ENCODE measurements at places on chromosomes 2 and 18.

GRCh38 chr18:22109535-22109934, 59.9 kb upstream of the GATA6 start:
- DNase-seq, result no peak

GRCh38 chr18:59779979-59780378, 82.8 kb upstream of the CCBE1 start:
- no peak for DNase-seq

DNA sequence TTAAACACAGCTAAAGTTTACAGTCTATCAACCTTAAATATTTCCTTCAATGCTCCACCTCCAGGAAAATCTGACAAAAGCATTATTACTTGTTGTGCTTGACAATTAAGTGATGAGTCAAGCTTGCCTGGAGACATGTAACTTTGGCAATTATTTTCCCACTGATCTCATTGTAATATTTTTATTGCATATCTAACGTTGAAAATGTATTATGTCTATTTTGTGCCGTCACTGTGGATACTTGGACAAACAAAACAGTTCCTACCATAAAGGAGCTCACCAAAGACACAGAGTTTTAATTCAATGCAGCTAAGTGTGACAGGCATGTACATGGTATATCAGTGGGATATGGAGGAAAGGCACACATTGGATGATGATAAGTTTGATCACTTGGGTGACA, 24.7 kb downstream of the RNF103 start:
- no peak for DNase-seq

- DNase-seq, result no peak
Observed at GRCh38 chr2:134198006-134198634, 55.8 kb upstream of the MGAT5 start.

DNA sequence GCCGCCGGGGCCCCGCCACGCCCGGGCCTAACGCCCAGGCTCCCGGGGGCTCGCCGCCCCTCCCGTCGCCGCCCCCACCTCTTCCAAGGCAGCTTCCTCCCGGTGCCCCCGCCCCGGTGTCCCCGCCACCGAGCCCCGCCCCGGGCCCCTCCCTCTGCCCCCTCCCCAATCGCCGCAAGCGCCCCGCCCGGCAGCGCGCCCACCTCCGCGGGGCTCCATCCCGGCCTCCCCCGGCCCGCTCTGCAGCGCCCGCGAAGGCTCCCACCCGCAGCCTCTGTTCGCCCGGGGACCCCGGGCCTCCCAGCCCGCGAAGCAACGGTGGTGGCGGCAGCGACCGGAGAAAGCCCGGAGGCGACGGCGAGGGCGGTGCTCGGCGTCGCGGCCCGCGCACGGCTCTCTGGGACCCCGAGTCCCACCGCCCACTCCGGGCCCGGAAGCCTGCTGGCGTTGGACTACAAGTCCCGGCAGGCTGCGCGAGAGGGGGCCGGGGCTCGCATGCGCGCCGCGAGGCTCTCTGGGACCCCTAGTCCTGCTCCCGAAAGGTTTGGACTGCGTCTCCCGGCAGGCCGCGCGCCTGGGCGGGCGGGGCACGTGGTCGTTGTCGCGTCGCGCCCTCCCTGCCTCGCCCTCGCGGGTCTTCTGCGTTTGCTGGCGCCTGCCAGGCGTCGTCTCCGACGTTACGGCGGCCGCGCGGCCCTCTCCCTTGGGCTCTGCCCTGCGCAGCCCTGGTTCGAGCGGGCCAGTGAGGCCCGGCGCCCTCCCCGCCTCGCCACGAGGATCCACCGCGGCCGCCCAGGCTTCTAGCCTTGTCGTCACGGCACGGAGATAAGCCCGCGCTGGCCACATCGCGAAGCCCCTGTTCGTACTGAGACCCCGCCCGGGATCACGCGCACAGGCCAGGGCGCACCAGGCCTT, at the start of gene STK25:
Gene STK25, minus strand, starts transcription at position 345 of the 915 bp plus-strand sequence. CDS start 549 bp downstream, outside the sequence.
- peak; percentile 40 for DNase-seq

GRCh38 chr18:3246635-3247239, 864 bp upstream of the MYL12A start:
- no peak for DNase-seq

DNA sequence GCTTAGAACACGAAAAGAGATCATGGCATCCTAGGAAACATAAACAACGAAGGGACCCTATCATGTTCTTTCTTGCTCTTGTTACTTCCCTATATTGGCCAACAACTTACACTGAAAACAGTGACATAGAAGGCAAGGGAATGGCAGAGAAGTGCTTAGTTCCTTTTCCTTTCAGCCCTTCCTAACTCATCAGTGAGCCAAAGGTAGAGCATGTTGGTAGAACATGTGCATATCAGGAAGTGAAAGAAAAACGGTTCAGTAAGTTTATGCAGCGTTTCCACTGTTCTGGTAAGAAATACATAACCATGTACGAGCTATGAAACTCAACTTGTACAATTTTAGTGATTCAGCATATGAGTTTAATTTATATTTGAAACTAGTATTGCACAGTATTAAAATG, 21.7 kb downstream of the AKAIN1 start:
- DNase-seq, result no peak

- DNase-seq, result no peak
Observed at GRCh38 chr2:216687646-216688045, 7.7 kb downstream of the IGFBP5 start.

GRCh38 chr2:70104231-70105111, 17.2 kb downstream of the PCBP1 start:
- DNase-seq, result no peak

GRCh38 chr2:236160366-236161081, 7.7 kb downstream of the GBX2 start:
- no peak for DNase-seq

GRCh38 chr2:39706945-39707344, 41.2 kb downstream of the TMEM178A start:
- no peak for DNase-seq

GRCh38 chr2:41062336-41062735, 610.4 kb upstream of the SLC8A1 start:
- no peak for DNase-seq

- no peak for DNase-seq
Observed at GRCh38 chr2:32947484-32948143, 861 bp downstream of the LTBP1 start.

DNA sequence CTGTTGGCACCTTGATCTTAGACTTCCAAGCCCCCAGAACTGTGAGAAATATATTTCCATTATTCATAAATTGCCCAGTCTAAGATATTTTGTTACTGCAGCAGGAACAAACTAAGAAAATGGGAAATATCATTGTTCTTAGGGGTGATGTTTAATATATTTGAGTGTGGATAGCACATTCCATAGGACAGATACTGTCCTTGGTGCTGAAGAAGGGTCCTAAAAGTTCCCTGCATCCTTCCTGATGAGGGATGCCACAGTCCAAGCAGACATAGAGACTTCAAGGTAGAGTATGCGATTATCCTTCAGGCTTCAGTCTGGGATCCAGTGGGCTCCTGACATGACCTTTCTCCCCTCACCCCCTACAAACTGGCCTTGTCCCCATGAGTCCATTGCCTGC, 689.0 kb downstream of the TDRD15 start:
- DNase-seq, result no peak

DNA sequence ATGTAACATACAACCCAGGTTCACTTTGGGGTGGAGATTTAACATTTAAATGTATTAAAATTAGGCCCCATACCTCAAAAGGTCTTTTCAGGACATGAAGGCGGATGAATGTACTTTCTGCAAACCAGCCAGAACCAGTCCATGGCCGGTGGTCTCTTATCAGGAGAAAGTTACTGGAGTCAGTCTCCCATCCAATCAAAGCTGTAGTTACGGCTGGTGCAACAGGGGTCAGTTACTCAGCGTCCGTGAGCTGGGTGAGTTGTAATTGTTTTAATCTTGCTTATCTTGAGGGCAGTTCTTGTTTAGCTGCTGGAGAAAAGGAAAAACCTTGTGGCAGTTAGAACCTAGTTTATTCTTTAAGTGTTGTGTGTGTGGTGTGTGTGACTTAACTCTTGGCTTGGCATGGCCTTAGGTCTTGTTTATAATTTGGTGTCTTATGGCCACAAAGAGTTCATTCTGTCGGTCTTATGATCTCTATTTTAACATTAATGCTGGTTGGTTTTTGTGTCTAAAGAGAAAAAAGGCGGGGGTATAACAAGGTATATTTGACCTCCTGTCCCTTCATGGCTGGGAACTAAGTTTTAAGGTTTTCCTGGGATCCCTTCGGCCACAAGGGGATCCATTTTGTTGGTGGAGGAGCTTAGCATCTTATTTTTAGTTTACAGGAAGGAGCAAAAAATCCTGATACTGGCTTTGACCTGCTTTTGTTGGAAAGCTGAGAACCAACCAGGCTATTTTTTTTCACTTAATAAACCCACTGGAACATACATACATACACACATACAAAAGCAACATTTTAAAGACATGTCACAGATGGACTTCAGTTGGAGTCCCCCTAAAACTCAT, 143.5 kb upstream of the NCK2 start:
- DNase-seq, result no peak

DNA sequence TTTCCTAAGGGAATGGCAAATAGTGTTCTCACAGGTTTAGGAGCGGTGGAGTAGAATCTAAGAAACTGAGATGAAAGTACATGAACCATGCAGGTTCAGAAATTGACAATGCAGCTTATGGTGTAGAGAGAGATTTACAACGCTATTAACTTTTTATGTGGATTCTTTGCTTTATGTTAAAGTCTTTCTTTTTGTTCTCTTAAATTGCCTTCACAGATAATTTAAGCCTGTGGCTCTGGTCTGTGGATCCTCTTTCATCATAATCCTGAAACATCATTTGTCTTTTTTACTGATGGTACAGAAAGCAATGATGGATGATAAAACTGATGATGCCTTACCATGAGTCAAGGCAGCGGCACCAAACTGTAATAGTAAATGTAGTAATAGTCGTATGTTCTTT, 30.3 kb downstream of the SOCS6 start:
- DNase-seq, result no peak
